ENCODE measurements at places on chromosomes 1 and 21. TPM values are rescaled to one million over a fixed set of nuclear protein-coding genes. Genes with fewer than 3 reads are reported as not detected.

- DNase-seq: no peak
Measured at GRCh38 chr1:194755241-194755994, 1569.0 kb upstream of the B3GALT2 start.

Gene CR1
- 2.5 TPM for total RNA-seq

Gene NOL9
- 17.1 TPM for total RNA-seq

Gene TUFT1
- total RNA-seq: 4.1 TPM

DNA sequence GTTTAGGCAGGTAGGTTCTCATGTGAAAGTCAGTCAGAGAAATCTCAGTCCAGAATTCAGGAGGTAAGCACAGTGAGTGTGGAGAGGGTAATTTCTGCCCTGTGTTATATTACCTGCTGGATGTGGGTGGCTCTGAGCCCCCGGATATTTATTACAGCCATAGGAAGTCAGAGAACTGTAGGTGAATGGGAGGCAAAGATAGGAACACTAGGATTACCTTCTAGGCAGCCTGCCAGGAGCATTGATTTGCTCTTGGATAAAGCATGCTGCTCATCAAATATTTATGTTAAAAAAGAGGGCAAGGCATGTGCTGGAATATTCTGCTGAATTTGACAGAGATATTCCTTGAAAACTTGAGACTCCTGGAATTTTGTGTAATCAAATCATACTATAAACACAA lies 8.5 kb downstream of the GNG12 start:
- DNase-seq: no peak

Gene OPTC
- total RNA-seq: not detected

Data from right cardiac atrium (tissue), 5 donors.